ENCODE measurements at places on chromosomes 12 and 14. TPM values are rescaled to one million over a fixed set of nuclear protein-coding genes. Genes with fewer than 3 reads are reported as not detected.

The TMEM106C gene
- 41.0 TPM for total RNA-seq

The WNT1 gene
- not detected for total RNA-seq

The CLEC4D gene
- 0.31 TPM for total RNA-seq

The KCNK13 gene
- 0.10 TPM for total RNA-seq

The LAG3 gene
- 7.6 TPM for total RNA-seq

The GLIPR1L1 gene
- total RNA-seq = not detected

The TOMM20L gene
- not detected for total RNA-seq

GRCh38 chr12:19110221-19110940, 19.2 kb upstream of the PLEKHA5 start:
- no peak for DNase-seq

DNA sequence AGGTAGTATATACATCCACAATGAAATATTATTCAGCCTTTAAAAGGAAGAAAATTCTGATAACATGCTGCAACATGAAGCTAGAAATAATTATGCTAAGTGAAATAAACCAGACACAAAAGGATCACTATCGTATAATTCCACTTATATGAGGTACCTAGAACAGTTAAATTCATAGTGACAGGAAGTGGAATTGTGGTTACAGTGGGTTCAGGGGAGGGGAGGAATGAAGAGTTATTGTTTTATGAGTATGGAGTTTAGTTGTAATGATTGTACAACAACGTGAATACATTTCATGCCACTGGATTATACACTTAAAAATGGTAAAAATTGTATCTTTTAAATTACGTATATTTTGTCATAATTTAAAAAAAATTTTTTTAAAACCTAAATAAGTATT, 21.0 kb downstream of the EEA1 start:
- DNase-seq = no peak

DNA sequence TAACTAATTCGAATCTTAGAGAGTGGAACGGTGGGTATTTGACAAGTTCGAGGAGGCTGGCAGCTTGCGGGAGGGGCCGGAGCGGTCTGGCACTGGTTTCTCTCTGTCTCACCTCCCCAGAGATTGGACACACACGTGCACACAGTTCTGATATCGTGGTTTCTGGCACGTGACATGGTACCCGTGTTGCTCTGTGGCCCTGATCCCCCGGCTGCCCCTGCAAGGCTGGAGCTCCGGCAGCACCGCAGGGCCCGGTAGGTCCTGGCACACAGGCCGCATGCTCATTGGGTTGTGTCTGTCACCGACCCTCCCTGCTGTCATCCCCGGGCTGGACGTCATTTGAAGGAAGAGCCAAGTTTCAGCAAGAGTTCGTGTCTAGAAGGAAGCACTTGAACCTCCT, 82.7 kb downstream of the PPP2R5C start:
- no peak for DNase-seq

- no peak for DNase-seq
Observed at GRCh38 chr12:52543985-52544883, 8.7 kb downstream of the KRT71 start.

GRCh38 chr12:112191840-112192321, 66.5 kb downstream of the TRAFD1 start:
- DNase-seq = no peak

GRCh38 chr12:42960087-42960527, 370.6 kb upstream of the PRICKLE1 start:
- DNase-seq = no peak

- no peak for DNase-seq
Observed at GRCh38 chr12:45575417-45575816, 154.1 kb upstream of the ARID2 start.

- no peak for DNase-seq
Observed at GRCh38 chr12:122081083-122081696, 2.6 kb downstream of the MLXIP start.

GRCh38 chr12:122820138-122820537, 15.1 kb upstream of the HIP1R start:
- DNase-seq = no peak

DNA sequence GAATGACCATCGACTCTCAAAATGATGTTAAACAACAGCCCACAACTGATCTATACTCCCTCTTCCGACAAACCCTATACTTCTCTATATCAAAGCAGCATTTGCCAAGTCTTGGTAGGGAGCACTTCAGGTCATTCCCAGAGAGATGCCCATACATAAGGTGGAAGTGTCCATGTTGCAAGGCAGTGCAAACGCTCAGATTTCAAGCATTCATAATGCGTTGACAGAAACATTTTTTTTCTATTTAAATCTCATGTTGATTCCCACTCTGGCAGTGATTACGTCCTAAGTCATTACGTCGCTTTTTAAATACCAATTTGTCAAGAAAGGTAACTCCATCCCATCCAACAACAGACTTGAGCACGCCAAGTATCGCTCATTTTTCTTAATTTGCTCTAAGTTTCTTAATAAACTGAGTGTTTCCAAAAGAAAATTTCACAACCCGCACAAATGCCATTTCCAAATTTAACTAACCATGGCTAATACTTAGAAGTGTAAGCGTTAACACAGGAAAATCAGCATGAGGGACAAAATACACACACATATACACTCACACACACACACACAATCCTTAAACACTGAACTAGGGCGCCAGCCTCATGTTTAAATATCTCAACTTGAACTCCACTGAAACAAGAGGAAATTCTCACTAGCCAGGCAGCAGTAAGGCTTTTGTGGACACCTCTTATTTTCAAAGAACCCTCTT, 1.1 kb downstream of the GXYLT1 start:
- DNase-seq = no peak

- no peak for DNase-seq
Observed at GRCh38 chr12:68759852-68760251, 13.9 kb downstream of the SLC35E3 start.

DNA sequence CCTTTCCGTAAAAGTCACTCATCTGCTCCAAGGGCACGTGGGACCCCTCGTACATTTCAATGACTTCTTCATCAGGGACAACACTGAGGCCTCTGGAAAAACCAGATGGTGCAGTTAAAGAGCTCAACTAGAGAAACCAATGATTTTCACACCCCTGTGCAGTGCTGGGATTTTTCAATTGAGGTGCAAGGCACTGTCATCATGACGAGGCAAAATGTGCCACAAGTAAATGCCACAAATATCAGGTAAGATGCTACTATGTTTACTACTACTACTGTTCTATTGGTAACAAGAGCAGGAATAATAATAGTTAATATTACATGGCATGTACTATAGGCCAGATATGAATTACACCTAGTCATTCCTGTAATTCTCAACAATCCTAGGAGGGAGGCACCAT, 42.4 kb downstream of the NT5DC3 start:
- no peak for DNase-seq

DNA sequence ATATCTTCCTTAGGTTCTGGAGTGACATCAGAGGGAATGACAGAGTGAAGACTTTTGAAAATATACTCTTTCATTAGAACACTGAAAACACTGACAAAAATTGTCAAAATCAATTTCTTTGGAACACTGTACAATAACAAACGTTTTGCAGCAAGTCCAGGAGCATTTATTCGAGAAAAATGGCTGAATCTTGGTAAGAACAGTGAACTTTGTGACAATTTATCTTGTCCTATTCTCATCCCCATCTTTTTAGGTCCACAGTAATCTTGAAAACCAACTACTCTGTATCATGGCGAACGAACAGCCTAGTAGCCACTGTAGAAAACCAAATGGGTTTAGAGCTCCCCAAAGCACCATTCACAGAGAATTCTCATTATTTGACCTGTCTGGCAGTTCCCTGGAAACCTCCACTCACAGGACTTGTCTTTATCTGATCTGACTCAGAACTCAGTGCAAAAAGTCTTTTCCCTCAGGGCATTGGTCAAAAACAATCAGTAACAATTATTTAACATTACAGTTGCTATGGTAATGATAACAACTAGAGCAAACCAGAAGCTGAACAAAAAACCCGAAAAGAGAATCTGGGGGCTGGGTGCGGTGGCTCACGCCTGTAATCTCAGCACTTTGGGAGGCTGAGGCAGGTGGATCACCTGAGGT, 20.3 kb upstream of the PPP2R5E start:
- no peak for DNase-seq

- no peak for DNase-seq
Observed at GRCh38 chr12:76156726-76157125, 72.2 kb upstream of the NAP1L1 start.

- DNase-seq = no peak
Observed at GRCh38 chr12:19533567-19533966, 94.3 kb downstream of the AEBP2 start.

- DNase-seq = no peak
Observed at GRCh38 chr12:77727442-77728001, 103.2 kb upstream of the NAV3 start.

GRCh38 chr12:69154585-69155363, 84.6 kb upstream of the CPSF6 start:
- DNase-seq = peak; percentile 59

- DNase-seq = no peak
Observed at GRCh38 chr12:89875225-89875624, 166.6 kb upstream of the ATP2B1 start.

DNA sequence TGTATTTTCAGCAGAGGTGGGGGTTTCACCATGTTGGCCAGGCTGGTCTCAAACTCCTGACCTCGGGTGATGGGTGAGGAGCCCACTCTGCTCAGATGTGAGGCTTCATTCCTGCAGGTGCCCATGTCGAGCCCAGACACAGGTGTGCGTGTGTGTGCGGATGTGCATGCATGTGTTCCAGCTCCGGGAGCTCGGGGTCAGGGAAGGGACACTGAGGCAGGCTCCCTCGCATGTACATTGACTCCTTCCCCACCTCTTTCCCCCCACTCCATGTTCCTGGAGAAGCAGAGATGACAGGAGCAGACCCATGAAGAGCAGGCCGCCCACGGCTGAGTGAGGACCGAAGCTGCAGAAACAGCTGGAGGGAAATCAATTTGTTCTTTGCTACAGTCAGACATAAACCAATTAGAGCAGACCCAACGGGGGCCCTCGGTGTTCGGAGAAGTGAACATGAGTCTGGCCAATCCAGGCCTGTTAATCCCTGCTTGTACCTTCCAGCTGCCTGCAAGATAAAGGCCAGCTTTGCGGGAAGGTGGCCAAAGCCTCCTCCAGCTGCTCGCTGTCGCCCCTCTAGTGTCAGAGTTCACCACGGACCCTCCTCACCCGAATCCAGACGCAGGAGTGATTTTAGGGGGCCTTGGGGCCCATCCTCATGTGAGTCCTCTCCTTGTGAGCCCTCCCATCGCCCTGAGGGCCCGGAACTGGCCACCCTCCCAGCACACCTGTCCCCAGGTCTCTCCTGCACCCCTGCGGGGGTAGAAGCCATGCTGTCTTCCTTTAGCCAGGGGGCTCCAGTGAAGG, 321.0 kb upstream of the RTL1 start:
- no peak for DNase-seq

GRCh38 chr12:121610239-121611149, 15.8 kb upstream of the ORAI1 start:
- DNase-seq = no peak

- DNase-seq = no peak
Observed at GRCh38 chr14:61516964-61517653, 178.2 kb upstream of the HIF1A start.
